ENCODE measurements at places on chromosomes 3 and 15.

DNA sequence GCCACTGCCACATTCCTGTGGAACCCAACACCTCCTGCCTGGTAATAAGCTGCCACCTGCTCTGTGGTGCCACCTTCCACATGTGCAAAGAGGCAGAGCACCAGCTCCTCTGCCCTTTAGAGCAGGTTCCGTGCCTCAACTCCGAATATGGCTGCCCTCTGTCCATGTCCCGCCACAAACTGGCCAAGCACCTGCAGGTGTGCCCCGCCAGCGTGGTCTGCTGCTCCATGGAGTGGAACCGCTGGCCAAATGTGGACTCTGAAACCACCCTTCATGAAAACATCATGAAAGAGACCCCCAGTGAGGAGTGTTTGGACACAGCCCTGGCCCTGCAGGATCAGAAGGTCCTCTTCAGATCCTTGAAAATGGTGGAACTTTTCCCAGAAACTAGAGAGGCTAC lies 28.3 kb downstream of the FBXO40 start:
- DNase-seq = no peak

DNA sequence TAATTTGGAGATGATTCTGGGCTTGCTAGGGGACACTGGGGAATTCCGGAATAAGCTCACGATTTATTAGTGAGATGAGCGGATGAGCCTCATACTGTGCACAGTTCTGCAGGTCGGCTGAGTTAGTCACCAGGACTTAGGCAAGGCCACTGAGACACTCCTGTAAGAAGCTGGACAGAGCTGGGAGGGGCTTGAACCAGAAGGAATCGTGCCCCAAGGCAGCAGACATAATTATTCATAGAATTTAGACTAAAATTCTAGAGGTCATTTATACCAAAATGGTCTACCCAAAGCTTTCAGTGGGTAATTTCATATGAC lies 121.4 kb downstream of the VGLL4 start:
- DNase-seq = no peak

- DNase-seq = no peak
Measured at GRCh38 chr3:113286524-113286923, 75.2 kb downstream of the BOC start.

DNA sequence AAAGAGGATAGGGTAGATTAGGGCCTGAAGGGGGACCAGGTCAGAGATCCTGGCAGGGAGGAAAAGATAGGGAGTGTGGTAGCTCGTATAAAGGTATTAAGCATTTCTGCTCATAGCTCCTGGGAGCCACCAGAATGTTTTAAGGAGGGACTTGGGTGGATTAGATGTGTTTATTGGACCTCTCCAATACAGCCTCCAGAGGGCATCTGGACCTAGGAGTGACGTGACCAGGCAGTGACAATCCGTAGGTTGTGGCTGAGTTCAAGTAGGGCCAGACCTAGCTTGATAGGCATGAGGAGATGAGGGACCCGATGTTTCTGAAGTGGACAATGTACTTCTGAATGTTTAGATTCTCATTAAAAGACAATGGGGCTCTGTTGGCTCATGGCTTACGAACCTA lies 435.2 kb downstream of the MCTP2 start:
- no peak for DNase-seq

DNA sequence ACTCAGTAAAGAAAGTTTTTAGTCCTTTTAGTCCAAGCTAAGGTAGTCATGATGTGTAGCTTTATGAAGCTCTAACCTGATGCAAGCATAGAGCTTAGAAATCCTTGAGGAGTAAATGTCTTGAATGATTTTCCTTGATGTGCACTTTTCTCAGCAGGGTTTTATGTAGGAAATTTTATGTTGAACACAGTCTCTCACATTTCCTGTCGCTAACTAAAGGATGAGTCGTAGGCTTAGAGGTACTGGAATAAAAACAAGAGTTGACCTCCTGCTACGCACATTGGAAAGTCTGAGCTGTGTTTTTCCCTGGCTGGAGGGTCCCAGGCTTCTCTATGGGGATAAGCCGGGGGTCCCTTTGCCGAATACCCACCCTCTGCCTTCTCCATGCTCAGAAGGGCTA lies 34.7 kb upstream of the ZPLD1 start:
- no peak for DNase-seq

GRCh38 chr3:52289747-52290595 lies 2.3 kb downstream of the GLYCTK start:
- no peak for DNase-seq

GRCh38 chr3:104988496-104988895 lies 378.2 kb upstream of the ALCAM start:
- no peak for DNase-seq

Measured in CD4-positive, alpha-beta T cell treated with Interleukin-4 for 1 hour (primary cell).